GM12865 (cell line): ENCODE measurements at places on chromosomes 4 and X.
A peak's percentile ranks its signal among the peaks of the same experiment; 100 is the strongest.

- no peak for DNase-seq
Observed at GRCh38 chrX:132918523-132918922, 39.9 kb downstream of the HS6ST2 start.

DNA sequence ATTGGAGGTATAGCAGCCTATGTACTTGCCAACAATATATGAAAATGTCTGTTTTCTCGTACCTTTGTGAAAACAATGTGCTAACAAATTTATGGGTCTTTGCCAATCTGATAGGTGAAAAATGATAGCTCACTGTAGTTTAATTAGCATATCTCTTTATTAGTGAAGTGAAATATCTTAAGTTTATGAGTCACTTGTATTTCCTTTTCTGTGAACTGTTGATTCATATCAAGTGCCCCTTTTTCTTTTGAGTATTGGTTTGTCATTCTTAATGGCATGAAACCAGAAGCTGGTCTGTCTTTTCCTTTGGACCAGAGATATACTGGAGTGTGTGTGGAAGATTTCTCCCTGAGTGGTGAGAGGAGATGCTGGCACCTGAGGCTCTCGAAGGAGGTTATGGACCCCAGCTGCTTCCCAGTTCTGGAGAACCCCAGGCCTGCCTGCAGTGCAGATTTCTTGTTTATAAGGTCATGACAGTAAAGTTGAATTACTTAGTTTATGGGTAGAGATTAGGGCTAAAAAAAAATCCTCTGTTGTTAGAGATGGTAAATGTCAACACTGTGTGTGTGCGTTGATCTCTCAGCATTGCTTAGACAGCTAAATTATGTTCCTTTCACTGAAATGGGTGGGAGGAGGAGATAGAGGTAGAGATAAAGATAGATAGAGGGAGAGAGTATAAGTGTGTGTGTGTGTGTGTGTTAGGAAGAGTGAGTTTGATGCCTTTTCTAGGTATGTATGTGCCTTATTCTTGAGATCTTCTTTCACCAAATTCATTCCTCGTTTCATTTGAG lies 89.9 kb downstream of the REPS2 start:
- DNase-seq: no peak

DNA sequence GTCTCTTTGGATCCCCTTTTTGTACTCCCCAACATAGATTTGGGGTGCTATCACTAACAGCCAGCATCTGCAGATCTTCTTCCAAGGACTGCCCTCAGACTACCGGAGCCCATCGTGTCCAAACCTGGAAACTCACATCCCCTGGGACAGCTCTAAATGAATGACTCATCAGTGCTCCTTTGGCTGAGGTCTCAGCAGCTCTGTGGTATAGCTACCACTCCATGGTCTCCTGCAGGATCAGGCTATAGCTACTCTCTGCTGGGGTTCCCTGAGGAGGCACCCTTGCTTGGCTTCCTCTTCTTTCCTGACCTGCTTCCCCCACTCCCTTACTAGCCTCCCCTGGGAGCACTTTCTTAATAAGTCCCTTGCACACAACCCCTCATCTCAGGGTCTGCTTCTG lies 97.5 kb upstream of the PRPS2 start:
- DNase-seq: no peak

DNA sequence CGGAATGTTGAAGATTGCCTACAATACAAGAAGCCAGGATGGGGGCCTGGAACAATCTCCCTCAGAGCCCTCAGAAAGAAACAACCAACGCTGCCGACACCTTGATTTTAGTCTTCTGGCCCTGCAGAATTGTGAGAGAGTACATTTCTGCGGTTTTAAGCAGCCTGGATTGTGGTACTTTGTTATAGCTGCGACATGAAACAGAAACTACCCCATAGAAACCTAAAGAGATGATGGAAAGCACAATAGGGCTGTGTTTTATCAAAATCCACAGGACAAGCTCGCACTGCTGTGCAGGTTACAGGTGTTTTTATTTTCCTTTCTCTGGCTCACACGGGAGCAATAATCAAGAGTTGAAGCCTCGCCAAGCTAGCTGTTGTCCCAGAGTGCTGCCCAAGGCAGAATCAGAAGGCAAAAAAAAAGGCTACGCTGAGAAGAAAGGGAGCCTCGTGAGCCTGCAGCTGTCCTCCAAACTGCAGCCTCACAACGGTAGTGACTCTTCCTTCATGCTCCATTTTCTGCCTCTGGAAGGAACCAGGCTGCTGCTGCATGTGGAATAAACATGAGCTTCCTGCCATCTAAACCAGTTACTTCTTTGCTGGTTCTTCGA lies 232.4 kb downstream of the LDB2 start:
- DNase-seq: no peak

DNA sequence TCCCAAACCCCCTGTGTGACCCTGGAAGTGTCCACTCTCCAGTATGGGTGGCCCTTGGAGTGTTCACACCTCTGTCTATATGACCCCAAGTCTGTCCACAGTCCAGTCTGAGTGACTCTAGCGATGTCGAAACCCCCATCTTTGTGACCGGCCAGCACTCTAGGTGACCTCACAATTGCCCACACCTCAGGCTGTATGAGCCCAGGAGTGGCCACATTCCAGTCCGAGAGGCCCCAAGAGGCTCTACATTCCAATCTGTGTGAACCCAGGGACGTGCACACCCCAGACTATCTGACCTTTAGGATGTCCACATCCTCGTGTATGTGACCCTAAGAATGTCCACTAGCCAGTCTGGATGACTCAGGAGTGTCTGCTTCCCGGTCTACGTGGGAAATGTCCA lies 7.3 kb upstream of the GLOD5 start:
- no peak for DNase-seq

GRCh38 chrX:69138118-69138390 lies 27.2 kb downstream of the PJA1 start:
- no peak for DNase-seq

DNA sequence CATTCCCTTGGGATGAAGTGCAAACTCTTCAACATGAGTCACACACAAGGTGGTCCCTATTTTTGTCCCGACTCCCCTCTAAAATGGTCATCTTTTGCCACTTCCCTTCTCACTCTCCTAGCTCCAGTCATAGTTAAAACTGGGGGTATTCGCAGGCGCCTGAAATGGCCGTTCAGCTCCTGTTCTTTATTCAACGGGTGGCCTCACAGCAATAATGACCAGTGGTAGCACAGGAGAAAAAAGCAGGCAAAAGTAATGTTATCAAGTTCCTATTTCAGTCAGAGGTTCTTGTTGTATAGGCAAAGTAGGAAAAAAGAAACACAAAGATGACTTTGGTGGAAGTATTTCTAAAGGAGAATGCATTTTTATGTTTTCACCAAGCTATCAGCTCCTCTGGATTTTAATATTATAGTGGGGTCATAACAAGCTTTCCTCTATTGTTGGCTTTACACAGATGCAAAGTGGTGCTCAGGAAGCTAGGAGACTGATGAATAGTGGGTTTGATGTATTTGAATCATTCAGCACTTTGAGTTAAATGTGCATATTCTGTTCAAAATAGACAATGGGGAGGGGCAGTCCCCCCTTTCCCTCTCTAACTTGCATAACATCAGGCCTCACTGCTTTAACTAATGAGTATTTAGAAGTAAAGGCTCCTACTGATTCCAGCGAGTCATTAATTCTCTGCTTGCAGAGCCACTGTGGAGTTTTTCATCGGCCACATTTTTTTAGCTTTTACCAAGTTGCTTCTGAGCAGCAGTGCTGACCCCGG lies 171.2 kb upstream of the NDP start:
- DNase-seq: no peak

DNA sequence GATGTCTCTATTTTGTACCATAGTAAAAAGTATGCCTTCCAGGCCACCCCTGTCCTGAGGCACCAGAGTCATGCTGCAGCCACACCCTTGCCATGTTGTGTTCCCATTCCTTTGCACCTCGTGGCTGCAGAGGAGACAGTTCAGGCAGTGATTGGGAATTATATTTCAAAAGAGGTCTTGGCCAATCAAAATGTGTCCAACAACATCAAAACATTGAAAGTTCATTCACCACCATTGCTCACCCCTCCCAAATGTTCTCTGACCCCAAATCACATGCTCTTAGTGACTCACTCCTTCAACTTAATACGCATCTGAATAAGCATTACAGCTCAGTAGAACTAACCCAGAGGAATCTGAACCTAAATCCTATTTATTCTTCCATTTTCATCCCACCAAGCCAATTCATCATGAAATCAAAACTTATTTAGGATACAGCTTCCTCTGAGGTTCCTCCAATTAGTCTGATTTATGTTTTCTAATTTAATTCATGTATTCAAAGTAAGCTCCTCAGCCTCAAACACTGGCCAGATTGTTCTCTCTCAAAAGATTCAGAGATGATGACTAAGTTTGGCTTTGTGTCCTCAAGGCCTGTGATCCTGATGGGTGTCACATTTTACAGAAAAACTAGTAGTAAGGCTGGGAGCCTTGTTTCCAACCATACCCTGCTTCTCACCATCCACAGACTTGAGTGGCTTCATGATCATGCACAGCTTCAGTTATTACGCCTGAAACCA lies 323.2 kb upstream of the INTU start:
- no peak for DNase-seq

DNA sequence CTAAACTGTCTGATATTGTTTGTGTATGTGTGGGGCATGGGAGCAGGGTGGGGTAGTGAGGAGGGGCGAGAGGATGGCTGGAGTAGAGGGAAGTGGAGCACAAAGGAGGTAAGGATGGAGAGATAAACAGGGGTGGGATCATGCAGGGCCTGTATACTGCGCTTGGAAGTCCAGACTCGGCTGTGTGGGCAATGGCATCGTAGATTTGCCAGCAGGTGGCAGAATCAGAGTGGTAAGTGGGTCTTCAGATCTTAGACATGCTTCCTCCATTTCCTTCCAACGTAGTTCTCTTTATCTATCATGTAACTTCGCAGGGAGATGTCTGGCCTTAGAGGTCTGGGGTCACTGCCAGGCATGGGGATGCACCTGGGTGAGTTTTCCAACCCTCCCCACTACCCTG lies 155.5 kb downstream of the PDGFRA start:
- peak; percentile 62 for DNase-seq

DNA sequence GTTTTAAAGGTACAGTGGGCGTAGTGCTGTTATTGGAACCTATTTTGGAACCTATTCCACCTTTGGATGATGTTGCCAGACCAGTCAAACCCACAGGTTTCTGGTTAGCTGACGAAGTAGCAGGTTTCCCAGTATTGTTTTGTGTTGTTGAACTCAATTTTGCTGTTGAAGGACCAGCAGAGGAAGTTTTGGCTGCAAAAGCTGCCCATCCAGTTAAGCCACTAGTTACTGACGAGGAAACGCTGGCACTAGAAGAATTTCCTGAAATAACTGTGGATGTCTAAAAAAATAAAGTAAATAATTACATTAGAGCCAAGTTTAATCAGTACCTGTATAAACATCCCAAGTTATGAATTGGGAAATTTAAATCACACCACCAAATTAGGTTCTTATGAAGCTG lies 25.5 kb downstream of the INTS12 start:
- DNase-seq: no peak

DNA sequence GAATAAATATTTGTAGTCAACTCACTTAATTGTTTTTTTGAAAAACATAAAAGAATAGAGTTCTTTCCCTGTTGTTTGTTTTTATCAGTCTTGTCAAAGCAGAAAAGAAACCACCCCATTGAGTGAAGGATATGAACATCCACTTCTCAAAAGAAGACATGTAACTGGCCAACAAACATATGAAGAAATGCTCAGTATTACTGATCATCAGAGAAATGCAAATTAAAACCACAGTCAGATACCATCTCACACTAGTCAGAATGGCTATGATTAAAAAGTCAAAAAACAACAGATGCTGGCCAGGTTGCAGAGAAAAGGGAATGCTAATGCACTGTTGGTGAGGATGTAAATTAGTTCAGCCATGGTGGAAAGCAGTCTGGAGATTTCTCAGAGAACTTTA lies 326.1 kb upstream of the EMCN start:
- DNase-seq: peak; percentile 26

DNA sequence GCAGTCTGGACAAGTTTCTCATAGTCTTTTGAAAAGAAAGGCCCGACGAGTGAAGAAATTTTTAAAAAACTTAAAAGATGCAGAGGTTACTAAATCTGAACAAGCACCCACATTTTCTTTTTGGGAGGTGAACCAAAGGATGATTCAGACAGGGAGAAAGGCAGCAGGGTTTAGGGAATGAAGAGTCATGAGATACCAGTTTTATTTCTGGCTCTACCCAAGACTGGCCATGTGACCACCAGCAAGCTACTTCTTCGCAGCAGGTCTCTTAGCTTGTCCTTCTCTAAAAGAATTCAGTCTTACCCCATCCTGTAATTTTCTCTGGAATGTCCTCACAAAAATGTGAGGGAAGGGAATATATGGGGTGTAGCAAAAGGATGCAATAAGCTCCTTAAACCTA lies 37.6 kb downstream of the AMOT start:
- DNase-seq: no peak

GRCh38 chr4:136863756-136864155 lies 668.5 kb downstream of the PCDH18 start:
- no peak for DNase-seq

DNA sequence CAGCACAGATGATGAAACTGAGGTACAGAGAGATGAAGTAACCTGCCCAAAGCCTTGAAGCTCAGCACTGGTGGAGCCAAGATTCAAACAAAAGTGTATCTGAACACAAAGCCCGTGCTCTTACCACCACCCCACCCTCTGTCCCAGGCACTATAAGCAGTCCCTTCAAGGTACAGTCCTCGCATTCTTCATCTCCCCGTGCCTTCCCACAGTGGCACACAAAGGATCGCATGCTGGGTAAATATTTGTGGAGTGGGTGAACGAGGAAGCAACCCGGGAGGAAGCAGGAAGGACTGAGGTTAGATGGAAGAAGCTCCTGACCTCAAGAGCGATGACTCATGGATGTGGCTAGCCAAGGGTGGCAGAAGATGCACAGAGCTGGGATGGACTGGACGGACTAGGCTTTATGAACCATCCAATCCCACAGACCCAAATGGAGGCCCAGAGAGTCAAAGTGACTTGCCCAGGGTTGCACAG lies 18.4 kb downstream of the IQSEC2 start:
- DNase-seq: no peak

DNA sequence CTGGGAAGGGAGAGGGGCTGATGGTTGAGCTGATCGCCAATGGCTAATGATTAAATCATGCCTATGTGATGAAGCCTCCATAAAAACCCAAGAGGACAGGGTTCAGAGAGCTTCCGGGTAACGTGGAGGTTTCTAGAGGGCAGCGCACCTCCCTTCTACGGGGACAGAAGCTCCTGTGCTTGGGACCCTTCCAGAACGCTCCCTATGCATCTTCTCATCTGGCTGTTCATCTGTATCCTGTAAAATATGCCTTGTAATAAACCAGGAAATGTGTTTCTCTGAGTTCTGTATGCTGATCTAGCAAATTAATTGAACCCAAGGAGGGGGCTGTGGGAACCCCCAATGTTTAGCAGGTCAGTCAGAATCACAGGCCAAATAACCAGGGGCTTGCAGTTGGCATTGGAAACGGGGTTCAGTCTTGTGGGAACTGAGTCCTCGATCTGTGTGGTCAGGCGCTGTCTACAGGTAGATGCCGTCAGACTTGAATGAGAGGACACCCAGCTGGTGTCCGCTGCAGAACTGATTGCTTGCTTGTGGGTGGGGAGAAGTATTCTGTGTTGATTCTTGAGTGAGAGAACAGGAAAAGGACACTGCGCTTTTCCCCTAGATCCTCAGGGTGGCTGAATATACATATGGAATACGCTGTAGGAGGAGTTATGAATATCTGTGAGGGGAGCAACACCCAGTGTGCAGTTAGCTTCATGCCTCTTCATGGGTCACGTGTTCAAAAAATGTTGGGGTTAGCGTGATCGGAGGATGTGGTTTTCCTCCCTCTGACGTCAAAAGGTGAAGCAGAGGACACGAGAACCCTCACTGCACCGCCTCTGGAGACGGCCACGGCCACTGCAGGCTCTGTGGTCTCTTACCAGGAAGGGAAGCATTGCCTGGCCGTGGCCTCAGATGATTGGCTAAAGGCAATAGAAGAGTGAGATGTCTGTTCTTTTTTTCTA lies 29.2 kb downstream of the HTT-AS start:
- peak; percentile 81 for DNase-seq
